ENCODE measurements at places on chromosomes 2 and 18. TPM values are rescaled to one million over a fixed set of nuclear protein-coding genes. Genes with fewer than 3 reads are reported as not detected.

Gene LIPG
- 9.9 TPM for total RNA-seq

Gene MYOM1
- 2.1 TPM for total RNA-seq

Gene MAP3K19
- total RNA-seq: not detected

Gene PRKAG3
- total RNA-seq: not detected

Gene ACVR1C
- 1.2 TPM for total RNA-seq

Gene NTSR2
- not detected for total RNA-seq

GRCh38 chr18:37425222-37425621 is 140.4 kb downstream of the CELF4 start:
- no peak overlapping the region for H3K4me3 ChIP-seq
- no peak for DNase-seq
- H3K27me3 ChIP-seq: no peaks in the 10 kb centered on the region
- H3K36me3 ChIP-seq: no peaks in the 10 kb centered on the region
- no peak overlapping the region for H3K27ac ChIP-seq

GRCh38 chr18:73848656-73849055 is 299.0 kb downstream of the FBXO15 start:
- H3K27ac ChIP-seq: no peak overlapping the region
- H3K36me3 ChIP-seq: no peaks in the 10 kb centered on the region
- H3K4me3 ChIP-seq: no peak overlapping the region
- H3K4me1 ChIP-seq: peaks cover 8% of the 10 kb centered on the region
- no peak for DNase-seq

DNA sequence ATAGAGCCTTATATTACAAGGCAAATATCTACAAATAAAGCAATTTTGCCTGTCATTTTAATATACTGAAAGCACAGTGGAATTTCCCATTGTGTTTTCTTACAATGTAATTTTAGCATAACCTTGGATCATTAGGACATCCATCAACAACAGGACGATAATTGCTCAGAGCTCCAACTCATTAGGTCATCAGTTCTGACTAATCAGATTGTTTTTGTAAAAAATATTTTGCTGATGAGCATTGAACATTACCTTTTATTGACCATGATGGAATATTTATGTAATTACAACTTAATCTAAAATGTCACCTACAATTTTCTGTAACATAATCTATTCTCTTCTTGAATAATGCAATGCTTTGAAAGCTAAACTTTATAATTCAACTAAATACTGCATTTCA is 215.3 kb upstream of the DSEL start:
- no peak overlapping the region for H3K4me3 ChIP-seq
- DNase-seq: no peak
- H3K27ac ChIP-seq: no peak overlapping the region
- no peaks in the 10 kb centered on the region for H3K27me3 ChIP-seq
- H3K36me3 ChIP-seq: no peaks in the 10 kb centered on the region

- H3K4me1 ChIP-seq: no peaks in the 10 kb centered on the region
- no peak overlapping the region for H3K27ac ChIP-seq
- peak; percentile 45 for DNase-seq
Measured at GRCh38 chr2:232973796-232974195, 39.3 kb downstream of the NGEF start.

DNA sequence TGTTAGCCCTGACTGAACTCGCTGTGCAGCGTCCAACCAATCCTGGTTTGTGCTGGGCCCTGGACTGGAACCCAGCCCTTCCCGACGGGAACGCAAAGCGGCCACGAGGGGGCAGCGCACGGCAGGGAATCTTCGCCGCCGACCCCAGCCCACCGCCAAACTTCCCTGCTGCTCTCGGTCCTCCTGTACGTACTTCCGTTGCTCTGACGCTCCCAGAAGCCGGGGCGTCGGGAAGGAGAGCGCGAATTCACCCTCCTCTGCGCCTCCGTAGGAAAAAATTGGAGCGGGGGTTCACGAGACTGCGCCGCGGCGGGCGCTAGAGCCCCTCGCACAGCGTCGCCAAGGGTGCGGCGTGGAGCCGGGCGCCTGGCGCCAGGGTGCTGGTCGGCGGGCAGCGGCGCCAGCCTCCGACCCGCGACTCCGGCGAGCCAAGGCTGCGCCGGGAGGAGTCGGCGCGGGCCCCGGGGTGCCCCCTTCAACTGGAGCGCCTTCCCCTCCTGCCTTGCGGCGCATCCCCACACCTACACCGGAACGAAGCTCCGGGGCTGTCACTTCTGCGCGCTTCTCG is 873 bp upstream of the SH3RF3 start:
- DNase-seq: peak; percentile 90
- peaks cover 41% of the 10 kb centered on the region for H3K4me1 ChIP-seq
- peak overlapping the region; percentile 73 for H3K27ac ChIP-seq
- H3K27me3 ChIP-seq: peaks cover 20% of the 10 kb centered on the region

Gene MOGAT1
- total RNA-seq: not detected

Gene C2orf78
- total RNA-seq: not detected

- H3K4me3 ChIP-seq: no peak overlapping the region
- peaks cover 9% of the 10 kb centered on the region for H3K4me1 ChIP-seq
- no peaks in the 10 kb centered on the region for H3K36me3 ChIP-seq
- H3K27me3 ChIP-seq: no peaks in the 10 kb centered on the region
- peak overlapping the region; percentile 60 for H3K27ac ChIP-seq
Measured at GRCh38 chr2:31227711-31228125, 6.2 kb upstream of the EHD3 start.

DNA sequence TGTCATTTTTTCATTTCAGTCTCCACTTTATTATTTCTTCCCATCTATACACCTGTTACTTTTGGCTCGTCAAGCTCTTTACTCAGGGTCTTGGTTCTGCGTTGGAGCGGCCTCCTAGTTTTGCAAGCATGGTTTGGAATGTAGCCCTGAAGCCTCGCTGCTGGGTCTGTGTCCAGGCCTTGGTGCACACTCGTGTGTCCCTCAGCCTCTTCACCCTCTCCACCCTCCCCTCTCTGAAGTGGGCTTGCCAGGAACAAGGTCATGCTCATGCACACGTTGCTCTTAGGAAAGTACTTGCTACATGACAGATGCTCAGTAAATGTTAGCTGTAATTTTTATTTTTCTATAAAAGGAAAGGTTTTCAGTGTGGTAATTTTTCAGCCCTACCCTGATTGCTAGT is 147.0 kb downstream of the ATP9B start:
- H3K27me3 ChIP-seq: no peaks in the 10 kb centered on the region
- no peaks in the 10 kb centered on the region for H3K4me1 ChIP-seq
- H3K27ac ChIP-seq: no peak overlapping the region
- no peak for DNase-seq
- peaks cover 5% of the 10 kb centered on the region for H3K36me3 ChIP-seq

Gene ANTXR1
- total RNA-seq: 111 TPM

DNA sequence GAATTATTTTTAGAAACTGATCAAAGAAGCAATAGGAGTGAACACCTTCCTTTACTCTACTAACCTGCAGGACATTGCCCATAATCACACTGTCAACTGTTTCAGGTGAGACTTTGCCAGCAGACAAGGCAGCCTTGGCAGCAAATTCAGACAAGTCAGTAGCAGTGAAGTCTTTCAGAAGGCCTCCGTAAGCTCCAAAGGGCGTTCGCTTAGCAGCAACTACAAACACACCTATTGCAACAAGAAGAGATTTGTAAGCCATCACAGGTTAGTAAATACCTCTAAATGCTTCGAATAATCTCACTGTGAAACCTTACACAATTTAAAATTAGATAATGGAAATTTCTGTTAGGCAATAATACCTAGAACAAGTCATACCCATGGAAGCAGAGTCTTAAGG is 10.7 kb downstream of the ACAA2 start:
- no peaks in the 10 kb centered on the region for H3K27me3 ChIP-seq
- H3K4me1 ChIP-seq: no peaks in the 10 kb centered on the region
- DNase-seq: no peak
- H3K36me3 ChIP-seq: peaks cover 5% of the 10 kb centered on the region

DNA sequence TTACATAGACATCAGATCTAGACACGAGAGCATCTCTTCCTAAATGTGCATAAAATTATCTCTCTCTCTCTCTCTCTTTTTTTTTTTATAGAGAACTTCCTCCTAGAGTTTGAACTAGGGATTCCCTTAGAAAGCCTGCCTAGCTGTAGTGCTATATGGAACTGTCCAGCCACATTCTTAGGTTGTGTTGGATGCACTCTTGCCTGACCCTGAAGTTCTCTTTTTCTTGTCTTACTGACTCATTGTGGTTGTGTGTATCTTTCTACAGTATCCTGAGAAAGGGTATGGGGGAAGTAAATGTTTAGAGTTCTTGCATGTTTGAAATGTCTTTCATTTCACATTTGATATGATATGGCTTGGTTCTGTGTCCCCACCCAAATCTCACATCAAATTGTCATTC is 368.2 kb downstream of the CDH2 start:
- no peak for DNase-seq
- no peaks in the 10 kb centered on the region for H3K4me1 ChIP-seq
- no peaks in the 10 kb centered on the region for H3K36me3 ChIP-seq
- H3K4me3 ChIP-seq: no peak overlapping the region
- H3K27ac ChIP-seq: no peak overlapping the region

Gene SLC5A7
- not detected for total RNA-seq

- H3K4me3 ChIP-seq: peak within 1 kb of the TSS; percentile 66
- peaks cover 31% of the 10 kb centered on the region for H3K4me1 ChIP-seq
- H3K27ac ChIP-seq: peak within 1 kb of the TSS; percentile 62
- H3K27me3 ChIP-seq: peaks cover 24% of the 10 kb centered on the region
- H3K36me3 ChIP-seq: no peaks in the 10 kb centered on the region
Measured at GRCh38 chr2:152098496-152099366, at the start of gene CACNB4. CACNB4 (minus strand) TSS chr2:152099044.

GRCh38 chr2:187532333-187533120 is 21.7 kb downstream of the TFPI start:
- H3K4me3 ChIP-seq: no peak overlapping the region
- no peak overlapping the region for H3K27ac ChIP-seq
- DNase-seq: no peak
- no peaks in the 10 kb centered on the region for H3K4me1 ChIP-seq
- H3K36me3 ChIP-seq: no peaks in the 10 kb centered on the region
- no peaks in the 10 kb centered on the region for H3K27me3 ChIP-seq

DNA sequence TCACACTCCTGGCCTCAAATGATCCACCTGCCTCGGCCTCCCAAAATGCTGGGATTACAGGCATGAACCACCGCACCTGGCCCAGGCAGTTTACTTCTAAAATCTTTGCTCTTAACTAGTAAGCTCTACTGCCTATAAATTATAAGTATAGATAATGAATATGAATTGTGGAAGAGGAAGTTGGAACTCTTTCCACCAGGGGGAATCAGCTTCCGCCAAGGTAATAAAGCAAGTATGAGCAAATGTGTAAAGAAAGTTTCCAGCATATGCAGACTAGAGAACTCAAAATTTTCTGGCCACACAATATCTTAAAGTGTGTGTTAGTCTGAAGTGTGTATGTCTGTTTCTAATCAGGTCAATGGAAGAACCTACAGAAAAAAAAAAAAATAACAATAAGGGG is 68.1 kb downstream of the RMDN2 start:
- H3K4me3 ChIP-seq: no peak overlapping the region
- DNase-seq: no peak
- H3K27ac ChIP-seq: no peak overlapping the region
- H3K4me1 ChIP-seq: no peaks in the 10 kb centered on the region

DNA sequence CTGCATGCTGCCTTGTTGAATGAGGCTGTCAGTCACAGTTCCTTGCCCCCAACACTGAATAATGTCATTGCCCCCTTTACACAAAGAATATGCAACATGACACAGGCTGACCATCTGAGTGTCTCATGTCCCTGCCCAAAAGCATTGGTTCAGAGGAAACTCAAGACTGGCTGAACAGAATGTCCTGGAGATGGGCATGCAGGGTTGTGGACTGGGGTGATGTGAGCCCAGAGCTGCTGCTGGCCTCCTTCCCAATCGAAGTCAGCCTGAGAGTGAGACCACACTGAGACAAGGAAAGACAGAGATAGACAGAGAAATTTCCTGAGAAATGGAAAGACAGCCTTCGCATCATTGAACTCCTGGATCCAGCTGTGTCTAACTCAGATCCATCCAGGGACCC is 110.1 kb downstream of the PID1 start:
- no peak for DNase-seq
- H3K4me3 ChIP-seq: no peak overlapping the region
- no peaks in the 10 kb centered on the region for H3K27me3 ChIP-seq
- H3K4me1 ChIP-seq: no peaks in the 10 kb centered on the region
- H3K36me3 ChIP-seq: no peaks in the 10 kb centered on the region

Gene CD207
- 25.4 TPM for total RNA-seq

- no peak overlapping the region for H3K27ac ChIP-seq
- peaks cover 7% of the 10 kb centered on the region for H3K27me3 ChIP-seq
- H3K4me1 ChIP-seq: no peaks in the 10 kb centered on the region
Measured at GRCh38 chr2:70685771-70686171, 82.2 kb downstream of the ADD2 start.

- H3K27ac ChIP-seq: no peak overlapping the region
- H3K4me3 ChIP-seq: no peak overlapping the region
- H3K4me1 ChIP-seq: no peaks in the 10 kb centered on the region
- no peak for DNase-seq
- no peaks in the 10 kb centered on the region for H3K36me3 ChIP-seq
Measured at GRCh38 chr18:51153659-51154371, 43.7 kb downstream of the MEX3C start.

GRCh38 chr2:24435391-24436316 is 55.4 kb upstream of the NCOA1 start:
- H3K27ac ChIP-seq: peak overlapping the region; percentile 61
- H3K36me3 ChIP-seq: no peaks in the 10 kb centered on the region
- peak overlapping the region; percentile 8 for H3K4me3 ChIP-seq
- DNase-seq: peak; percentile 74
- H3K27me3 ChIP-seq: no peaks in the 10 kb centered on the region

Gene PIEZO2
- 0.68 TPM for total RNA-seq

- no peaks in the 10 kb centered on the region for H3K27me3 ChIP-seq
- no peaks in the 10 kb centered on the region for H3K36me3 ChIP-seq
- no peak overlapping the region for H3K27ac ChIP-seq
- H3K4me3 ChIP-seq: no peak overlapping the region
- no peak for DNase-seq
Measured at GRCh38 chr18:67513280-67513679, 3.2 kb downstream of the DSEL start.

Gene ABCG5
- not detected for total RNA-seq

DNA sequence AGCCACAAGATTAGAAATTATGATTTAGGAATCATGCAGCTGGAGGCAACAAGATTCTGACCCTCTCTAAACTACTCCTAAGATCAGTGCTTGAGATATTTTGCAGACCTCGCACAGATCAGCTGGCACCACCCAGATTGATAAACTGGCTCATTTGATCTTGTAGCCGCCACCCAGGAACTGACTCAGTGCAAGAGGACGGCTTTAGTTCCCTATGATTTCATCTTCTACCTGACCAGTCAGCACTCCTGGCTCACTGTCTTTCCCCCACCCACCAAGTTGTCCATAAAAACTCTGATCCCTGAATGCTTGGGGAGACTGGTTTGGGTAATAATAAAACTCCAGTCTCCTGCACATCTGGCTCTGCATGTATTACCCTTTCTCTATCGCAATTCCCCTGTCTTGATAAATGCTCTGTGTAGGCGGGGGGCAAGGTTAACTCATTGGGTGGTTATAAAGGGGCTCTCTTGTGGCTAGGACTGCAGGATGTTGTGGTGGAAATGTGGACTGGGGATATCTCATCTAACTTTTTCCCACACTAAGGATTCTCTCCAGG is 96.1 kb downstream of the ARL6IP6 start:
- DNase-seq: no peak
- H3K4me3 ChIP-seq: no peak overlapping the region
- no peaks in the 10 kb centered on the region for H3K4me1 ChIP-seq

Measured in suprapubic skin (tissue), 4 donors.